ENCODE measurements at places on chromosomes 12 and 14. TPM values are rescaled to one million over a fixed set of nuclear protein-coding genes. Genes with fewer than 3 reads are reported as not detected.

DNA sequence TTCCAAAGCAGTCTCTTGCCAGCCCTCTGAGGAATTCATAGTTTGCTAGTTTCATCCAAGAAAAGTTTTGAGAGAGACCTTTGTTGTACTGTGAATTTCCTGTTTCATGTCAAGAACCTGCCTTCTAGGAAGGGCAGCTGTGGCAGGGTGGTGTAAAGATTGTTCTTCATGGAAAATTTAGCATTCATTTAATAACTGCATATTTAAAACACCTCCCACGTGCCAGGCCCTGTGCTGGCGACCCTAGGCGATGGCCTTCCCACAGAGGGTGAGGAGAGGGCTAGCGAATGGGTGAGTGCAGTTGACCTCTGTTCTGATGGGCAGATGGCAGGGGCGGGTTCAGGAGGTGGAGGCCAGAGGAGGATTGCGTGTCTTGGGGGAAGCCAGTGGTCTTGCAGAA lies 43.2 kb downstream of the MLXIP start:
- DNase-seq: peak; percentile 55

- no peak for DNase-seq
These were observed at the start of gene GDF3 for GRCh38 chr12:7695566-7696197. TSS of gene GDF3 (minus strand) at chr12:7695775. CDS start at chr12:7695728, 47 bp downstream.

Gene LRFN5
- 0.55 TPM for polyA plus RNA-seq

GRCh38 chr12:2083561-2083960 lies 30.8 kb downstream of the CACNA1C start:
- no peak for DNase-seq

DNA sequence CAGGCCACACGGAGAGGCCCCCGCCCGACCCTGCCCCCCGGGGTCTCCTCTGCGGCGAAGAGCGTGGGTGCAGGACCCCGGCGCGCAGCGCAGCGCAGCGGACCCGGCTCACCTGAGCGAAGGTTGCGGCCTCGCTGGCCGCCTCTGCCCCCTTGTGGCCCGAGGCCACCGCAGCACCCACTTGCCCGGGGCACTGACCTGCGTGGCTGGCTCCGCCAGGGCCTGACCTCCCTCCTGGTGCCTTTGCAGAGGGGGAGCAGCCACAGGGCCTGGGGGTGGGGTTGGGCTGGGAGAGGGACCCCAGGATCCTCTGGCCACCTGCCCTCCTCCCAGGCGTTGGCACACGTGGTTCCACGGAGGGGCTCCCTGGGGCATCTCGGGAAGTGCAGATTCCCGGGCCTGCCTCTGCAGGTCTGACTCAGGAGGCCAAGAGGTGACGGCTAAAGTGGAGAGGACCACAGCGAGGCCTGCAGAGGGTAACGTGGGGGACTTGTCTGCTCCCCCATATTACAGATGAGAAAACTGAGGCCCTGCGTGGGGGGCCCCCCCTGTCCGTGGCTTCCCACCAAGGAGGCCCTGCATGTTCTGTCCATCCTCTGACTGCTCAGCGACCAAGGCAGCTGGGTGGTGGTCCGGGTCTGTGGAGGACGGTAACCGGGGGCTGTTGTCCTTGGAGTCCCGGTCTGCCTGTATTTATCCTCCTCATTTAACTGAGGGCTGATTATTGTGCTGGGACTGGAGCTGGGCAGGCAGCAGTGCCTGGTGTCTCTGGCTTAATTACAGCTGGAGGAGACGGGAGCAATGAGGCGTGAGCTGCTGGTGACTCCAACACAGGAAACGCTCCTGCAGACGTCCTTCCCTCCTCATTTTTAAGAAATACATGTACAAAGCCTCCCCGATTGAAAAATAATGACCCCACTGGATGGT lies 67.9 kb upstream of the BEGAIN start:
- no peak for DNase-seq

GRCh38 chr14:93511001-93511400 lies 80.3 kb downstream of the UNC79 start:
- DNase-seq: no peak

Gene ATXN3
- 13.8 TPM for polyA plus RNA-seq

DNA sequence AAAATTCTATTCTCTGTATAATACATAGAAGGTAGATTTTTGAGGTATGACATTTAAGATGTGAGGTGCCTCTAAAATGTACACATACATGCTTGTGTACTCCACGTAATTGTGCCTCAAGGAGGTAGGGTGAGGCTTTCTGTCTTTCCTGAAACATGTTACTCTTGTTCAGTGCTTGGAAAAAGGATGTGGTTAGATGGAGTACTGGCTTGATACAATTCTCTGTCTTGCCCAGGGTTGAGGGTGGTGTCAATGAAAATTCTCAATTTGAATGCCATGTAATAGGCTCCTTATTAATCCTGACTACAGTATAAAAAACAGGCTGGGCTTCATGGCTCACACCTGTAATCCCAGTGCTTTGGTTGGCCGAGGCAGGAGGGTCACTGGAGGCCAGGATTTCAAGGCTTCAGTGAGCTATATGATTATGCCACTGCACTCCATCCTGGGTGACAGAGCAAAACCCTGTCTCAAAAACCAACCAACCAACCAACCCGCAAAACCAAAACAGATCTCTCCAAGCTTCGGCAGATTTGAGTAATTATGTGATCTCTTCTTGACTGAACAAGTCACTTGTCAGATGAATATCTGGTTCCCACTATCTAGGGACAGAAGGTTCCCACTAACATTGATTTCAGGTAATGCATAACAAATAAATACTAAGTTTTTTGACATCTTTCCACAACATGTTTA lies 41.6 kb downstream of the RCOR1 start:
- no peak for DNase-seq

DNA sequence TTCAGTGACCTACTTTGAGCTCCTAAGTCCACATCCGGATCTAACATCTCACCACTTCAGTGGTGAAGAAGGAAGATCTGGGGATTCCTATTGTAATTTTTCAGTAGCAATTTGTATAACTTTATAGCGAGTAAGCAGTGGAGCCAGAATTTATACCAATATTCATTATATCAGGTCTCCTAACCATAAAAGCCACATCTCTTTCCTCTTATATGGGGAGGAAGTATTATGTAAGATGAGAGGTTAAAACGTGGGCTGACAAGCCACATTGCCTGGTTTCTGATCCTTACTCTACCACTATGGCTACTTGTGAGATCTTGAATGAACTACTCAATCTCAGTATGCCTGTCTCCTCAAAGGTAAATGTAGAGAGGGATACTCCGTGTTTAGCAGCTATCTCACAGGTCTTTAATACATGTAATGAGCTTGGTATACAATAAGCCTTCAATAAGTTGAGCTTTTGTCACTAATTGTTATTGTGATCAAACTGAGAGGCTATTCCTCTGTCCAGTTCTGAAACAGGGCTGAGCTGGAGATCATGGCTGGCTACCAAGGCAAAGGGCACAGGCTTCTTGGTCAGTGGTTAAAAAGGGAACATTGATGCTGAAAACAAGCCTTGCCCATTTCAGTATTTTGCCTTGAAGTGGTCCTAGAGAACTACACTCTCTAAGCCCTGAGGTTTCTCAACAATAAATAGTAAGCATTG lies 3.3 kb upstream of the TMEM117 start:
- no peak for DNase-seq

DNA sequence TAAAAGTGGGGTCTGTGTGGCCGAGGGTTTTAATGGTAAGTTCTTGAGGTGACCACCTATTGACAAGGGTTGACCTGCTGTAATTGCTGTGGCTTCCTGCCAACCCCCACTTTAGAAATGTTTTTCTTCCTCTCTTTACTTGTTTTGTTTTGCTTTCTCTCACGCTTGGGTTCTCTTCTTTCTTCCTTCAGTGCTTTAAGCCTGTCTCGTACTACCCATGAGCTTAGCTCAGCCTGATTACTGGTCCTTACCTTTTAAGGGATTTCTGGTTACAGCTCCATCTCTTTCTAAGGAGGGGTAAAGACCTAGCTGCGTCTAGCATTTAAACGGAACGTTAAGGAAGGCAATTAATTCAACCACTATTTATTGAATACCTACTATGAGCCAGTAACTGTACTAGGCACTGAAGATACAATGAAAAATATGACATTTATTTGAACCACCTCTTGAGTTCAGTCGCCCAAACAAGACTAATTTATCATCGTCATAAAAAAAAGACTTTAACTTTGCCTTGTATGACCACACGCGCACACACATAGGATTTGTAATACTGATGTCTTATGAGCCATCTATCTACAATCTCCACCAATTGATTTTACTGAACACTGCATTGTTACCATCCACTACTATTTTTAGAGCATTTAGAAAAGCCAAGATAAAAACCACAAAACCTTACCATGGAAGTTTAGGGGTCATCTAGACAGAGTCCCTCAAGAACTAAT lies 888 bp upstream of the PPP1R12A start:
- DNase-seq: no peak

Gene TMED8
- polyA plus RNA-seq: 1.8 TPM

Gene NFE2
- polyA plus RNA-seq: not detected

GRCh38 chr12:112599871-112600270 lies 181.1 kb downstream of the PTPN11 start:
- no peak for DNase-seq

Gene KRT75
- not detected for polyA plus RNA-seq

Gene EDDM3A
- polyA plus RNA-seq: not detected

- DNase-seq: no peak
These were observed 34.0 kb downstream of the EMP1 start for GRCh38 chr12:13230500-13230899.

GRCh38 chr14:102234331-102235264 lies 70.4 kb downstream of the MOK start:
- DNase-seq: no peak

DNA sequence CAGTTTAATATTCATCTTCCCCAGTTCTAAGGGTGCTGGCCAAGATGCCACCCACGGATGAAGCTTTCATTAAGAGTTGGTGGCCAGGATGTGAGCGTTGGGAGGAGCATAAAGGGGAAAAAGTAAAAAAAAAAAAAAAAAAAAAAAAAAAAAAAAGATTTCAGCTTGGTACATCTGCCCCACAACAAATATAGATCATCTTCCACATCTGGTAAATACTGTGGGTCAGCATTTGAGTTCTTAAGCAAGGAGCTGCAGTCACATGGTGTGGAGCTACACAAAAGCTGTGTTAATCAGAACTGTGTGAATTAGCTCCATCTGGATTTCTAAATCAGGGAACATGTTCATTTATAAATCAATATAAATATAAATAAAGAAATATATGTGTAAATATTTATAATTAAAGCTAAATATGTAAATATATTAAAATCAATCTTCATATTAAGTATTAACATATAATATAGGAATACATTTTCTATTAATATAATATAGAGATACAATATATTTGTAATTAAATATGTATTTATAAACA lies 262.3 kb downstream of the NUAK1 start:
- no peak for DNase-seq

Gene TROAP
- 5.1 TPM for polyA plus RNA-seq

- DNase-seq: no peak
These were observed 6.7 kb downstream of the PAPOLA start for GRCh38 chr14:96508900-96509299.

Gene HCAR1
- polyA plus RNA-seq: not detected

- DNase-seq: no peak
These were observed 123.6 kb downstream of the TSPAN9 start for GRCh38 chr12:3200814-3201233.

Gene CMA1
- polyA plus RNA-seq: not detected

DNA sequence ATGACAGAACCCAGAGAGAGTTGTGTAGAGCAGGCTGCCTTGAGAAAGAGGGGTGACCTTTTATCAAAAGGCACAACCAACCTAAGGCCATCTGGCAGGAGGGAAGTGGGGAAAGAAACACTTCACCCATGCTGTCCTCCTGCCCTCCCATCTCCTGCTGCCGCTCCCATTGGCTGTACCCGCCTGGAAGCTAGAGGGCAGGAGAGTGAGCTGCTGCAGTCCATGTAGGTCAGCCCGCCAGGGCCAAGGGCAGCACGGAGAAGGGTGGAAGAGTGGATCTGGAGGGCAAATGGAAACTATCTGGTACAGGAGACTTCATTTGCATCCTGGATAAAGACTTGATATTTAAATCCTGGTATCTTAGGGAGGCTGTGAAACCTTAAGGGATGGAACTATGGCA lies 11.5 kb upstream of the CABP1 start:
- no peak for DNase-seq

DNA sequence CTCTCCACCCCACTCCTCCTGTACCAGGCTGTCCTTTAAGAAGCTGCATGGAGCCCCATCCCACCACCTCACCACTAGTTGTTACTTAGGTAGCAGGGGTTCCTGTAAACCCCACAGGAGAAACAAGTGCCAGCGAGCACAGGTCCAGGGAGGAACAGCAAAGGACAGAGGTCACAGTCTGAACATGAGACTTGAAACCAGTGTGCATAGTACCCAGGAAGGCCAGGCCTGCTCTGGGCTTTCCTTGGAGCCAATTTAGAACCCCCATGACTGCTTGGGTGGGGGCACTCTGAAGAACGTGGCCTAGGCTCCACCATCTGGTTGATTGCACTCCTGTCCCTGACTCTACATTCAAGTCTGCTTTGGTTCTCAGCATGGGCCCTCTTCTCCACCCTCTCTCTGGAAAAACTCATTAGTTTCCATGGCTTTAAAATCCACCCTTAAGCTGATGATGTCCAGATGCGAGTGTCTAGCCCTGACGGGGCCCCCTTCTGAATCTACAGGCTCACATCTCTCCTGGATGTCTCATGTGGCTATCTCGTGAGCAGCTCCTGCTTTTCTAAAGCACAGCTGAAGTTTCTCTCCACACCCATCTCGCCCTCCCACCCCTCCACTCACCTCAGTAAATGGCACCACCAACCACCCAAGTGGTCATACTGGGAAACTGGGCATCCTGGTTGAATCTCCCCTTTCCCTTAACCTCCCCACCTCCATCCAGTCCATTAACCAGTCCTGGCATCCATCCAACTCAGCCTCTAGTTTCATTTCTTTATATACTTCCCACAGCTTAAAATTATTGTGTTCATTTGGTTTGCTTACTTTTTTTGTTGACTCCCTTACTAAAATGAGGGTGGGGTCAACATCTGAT lies 8.4 kb downstream of the KRT3 start:
- no peak for DNase-seq

DNA sequence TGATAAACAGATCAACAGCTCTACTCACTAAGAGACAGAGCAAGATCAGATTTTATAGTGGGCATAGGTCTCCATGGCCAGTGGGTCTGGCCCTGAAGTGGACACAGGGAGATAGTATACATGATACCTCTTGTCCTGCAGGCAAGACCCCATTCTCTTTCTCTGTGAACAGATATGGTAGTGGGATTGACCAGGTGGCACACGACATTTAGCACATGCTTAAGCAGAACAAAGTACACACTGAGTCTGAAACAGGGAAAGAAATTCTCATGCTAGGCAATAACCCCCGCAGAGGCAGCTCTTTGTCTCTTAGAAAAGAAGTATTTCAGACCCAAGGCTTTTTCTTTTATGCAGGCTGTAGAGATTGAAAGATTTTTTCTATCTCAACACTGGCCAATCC lies 1331.2 kb downstream of the FSCB start:
- DNase-seq: no peak

Gene CCDC198
- not detected for polyA plus RNA-seq

GRCh38 chr12:12461923-12462315 lies 100.7 kb downstream of the DUSP16 start:
- DNase-seq: no peak

Gene PRB4
- not detected for polyA plus RNA-seq

All from sigmoid colon (tissue), 7 donors.